ENCODE measurements at places on chromosomes 4 and X.

- DNase-seq, result no peak
Measured at GRCh38 chrX:71245159-71245558, 8.8 kb downstream of the ZMYM3 start.

DNA sequence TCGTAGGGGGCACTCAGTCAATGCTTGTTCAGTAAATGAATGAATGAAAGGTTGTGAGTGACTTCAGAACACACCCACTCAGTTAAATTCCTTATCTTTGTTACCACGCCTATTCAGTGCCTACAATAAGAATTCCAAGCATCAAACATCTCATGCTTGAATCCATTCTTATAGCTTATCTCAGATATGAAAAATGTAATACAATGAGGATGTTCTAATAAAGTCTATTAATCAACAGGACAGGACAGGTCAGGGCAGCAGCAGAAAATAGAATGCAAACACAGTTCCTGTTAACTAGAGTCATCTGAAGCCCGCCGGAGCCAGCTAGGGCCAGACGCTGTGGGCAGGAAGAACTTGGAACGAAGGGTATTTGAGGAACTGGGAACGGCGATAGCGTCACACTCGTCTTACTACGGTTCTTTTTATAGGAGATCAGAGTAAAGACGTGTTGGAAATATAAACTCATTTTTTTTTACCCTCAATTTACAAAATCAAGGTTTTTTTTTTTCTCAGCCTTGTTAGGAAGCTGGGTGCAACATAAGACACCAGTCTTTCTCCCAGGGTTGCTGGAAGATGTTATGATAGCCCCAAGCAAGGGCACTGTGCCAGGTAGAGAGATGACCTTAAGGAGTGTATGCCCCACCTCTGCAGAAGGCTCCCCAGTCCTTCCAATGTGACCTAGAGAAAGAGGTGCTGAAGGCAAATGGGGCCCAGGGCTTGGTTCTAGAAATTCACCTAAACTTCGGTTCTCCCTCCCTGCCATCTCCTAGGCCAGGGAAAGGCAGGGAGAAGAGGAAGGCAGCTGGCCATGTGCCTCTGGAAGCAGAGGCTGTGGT lies 48.3 kb downstream of the SEL1L3 start:
- DNase-seq, result no peak

DNA sequence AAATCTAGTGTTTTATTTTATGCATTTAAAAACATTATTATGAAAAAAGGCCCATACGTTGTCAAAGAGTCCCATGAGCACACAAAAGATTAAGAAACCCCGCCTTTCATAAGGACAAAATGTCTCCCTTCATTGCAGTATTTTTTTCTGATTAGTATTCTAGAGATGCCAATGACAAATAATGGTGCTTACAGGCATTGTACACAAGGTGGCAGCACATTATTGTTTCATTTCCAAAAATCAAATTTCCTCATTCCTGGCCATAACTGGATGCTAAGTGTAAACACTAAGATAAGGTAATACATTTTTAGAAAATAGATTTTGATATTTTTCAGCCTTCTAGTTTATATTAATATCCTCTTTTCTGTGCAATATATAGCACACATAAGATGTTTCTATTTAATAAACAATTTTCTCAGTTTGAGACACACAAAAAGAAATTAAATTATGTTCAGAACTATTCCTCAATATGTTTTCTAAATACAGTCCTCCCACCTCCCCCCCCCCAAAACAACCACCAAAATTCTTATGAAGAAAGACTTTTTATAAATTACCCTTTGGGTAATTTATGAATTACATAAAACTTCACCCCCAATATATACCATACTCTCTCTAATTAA lies 47.7 kb downstream of the TIGD2 start:
- peak; percentile 29 for DNase-seq

DNA sequence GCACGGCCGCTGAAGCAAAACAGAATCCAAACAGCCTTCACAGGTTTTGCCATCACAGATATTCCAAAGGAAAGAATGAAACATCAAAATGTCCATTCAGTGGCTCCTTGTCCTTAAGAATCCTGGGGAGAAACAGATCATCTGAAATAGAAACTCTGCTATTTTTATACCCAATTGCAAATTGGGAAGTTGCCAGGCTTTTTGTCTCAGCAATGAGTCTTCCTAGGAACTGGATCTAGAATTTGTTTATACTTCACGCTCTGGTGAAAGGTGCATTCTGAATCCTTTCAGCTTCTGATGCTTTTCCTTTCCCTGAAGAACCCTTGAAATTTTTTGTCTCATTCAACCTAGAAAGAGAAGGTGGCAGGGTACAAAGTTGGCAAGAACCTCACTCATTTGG lies 218.9 kb downstream of the FBXW7 start:
- no peak for DNase-seq

- DNase-seq, result no peak
Measured at GRCh38 chr4:34492414-34492813, 1751.9 kb downstream of the ARAP2 start.

GRCh38 chr4:183503497-183504063 lies 1.3 kb upstream of the ING2 start:
- no peak for DNase-seq

All from mesendoderm (in vitro differentiated cells).